ENCODE measurements at places on chromosomes 2 and 18. TPM values are rescaled to one million over a fixed set of nuclear protein-coding genes. Genes with fewer than 3 reads are reported as not detected.

DNA sequence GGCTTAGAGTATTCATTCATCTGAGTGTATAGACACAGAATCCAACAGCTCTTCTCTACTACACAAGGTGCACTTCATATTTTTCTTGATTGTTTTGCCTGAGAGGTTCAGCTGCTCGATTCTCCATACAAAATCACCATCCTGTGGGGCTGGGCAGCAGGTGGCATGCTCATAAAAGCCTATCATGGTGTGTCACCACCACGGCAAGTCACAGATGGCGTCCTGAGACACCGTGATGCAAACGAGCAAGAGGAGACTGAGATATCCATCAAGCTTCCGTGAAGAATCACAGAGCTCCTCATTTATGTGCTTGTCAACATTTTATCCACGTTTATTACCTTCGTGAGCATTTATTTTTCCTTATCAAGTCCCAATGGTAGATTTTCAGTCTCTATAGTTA lies 22.4 kb upstream of the NRP2 start:
- peaks cover 20% of the 10 kb centered on the region for H3K4me1 ChIP-seq
- no peak for DNase-seq
- H3K4me3 ChIP-seq: no peak overlapping the region
- H3K36me3 ChIP-seq: no peaks in the 10 kb centered on the region
- no peaks in the 10 kb centered on the region for H3K27me3 ChIP-seq
- no peak overlapping the region for H3K27ac ChIP-seq

DNA sequence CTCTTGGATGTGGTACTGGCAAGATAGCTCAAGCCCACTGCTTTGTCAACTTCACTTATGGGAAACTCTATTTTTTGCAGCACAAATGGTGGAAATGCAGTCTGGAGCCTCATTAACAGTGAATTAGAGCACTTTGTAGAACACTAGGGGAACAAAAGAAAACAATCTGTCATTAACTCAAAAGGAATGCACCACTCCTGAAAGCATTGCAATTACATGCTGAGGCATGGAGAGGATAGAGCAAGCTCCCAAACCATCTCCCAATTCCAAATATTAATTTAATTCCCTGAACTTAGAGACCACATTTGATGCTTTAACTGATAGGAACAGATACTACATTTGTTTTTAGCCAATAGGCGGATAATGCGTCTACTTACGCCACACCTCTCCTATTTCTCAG lies 32.8 kb upstream of the TANC1 start:
- no peaks in the 10 kb centered on the region for H3K27me3 ChIP-seq
- no peak overlapping the region for H3K27ac ChIP-seq
- no peak for DNase-seq
- no peaks in the 10 kb centered on the region for H3K36me3 ChIP-seq

DNA sequence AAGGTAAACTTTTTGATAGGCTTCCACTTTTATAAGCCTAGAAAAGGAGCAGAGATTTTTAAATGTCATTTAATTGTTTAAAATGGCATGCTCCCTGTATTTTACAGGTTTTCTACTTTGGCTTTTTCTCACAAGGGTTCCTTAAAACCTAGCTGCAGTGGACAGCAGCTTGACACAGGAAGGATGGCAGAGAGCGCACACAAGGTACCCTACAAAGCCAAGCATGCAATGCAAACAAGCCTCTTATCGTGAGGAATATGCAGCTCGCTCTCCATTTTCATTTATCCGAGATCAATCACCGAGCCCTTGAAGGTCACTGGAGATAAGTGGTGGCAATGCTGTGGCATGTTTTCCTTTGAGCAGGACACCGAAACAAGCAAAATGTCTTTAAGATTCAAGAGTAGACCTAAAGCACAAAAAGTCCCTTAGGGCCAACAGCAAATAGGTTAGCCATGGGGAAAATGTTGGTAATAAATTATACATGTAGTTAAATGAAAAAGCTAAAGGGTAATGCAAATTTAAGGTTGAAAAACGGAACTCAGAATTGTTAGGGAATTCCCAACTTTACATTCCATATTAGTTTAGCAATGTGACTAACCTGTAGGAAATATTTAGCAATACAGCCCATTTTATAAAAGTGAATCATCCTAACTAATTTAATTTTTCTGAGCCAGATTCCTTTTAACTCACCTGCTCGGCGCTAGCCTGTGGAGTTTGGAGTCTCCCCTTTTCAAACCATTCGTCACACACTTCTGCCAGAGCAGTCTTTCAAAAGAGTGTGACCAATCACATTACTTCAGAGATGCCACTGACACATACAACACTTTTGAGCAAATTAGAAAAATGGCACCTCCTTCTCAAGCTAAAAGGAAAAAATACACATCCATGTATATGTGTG lies 337.9 kb upstream of the PKDCC start:
- DNase-seq: no peak
- H3K27me3 ChIP-seq: no peaks in the 10 kb centered on the region
- no peaks in the 10 kb centered on the region for H3K4me1 ChIP-seq
- H3K27ac ChIP-seq: no peak overlapping the region

DNA sequence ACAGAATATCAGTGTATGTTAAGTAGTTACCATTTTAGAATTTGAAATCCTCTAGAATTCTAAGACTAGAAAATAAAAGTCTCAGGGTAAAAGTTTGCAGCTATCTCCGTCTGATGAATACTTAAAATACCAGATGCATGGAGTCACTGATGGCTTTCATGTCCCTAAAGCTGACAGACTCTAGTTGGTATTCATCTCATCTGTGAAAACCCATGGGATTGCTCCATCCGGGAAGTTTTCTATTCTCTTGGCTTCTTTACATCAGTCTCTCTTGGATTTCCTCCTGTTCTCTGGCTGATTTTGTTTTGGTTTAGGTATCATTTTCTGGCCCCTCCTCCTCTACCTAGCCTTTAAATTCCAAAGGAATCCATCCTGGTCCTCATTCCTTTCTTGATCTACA lies 465.6 kb upstream of the POU3F3 start:
- no peaks in the 10 kb centered on the region for H3K27me3 ChIP-seq
- no peaks in the 10 kb centered on the region for H3K36me3 ChIP-seq
- no peak overlapping the region for H3K4me3 ChIP-seq
- H3K27ac ChIP-seq: no peak overlapping the region

DNA sequence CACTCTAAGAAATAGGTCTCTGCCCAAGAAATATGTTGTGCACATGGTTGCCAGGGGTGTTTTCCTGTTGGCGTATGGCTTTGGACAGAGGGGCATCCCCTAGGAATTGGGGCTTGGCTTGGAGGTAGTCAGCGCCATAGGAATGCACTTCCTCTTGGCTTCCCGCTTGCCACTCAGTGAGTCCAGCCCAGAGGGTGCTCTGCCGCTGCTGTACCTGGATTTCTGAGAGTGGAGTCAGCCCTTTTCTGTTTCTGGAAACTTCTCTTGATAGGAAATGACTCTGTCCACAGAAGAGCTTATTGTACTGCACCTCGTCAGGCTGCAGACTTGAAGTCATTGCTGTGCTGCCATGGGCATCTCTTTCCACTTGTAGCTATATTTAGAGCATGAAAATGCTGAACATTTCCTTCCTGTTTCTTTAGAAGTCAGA lies 116.7 kb upstream of the MGAT5 start:
- H3K27me3 ChIP-seq: no peaks in the 10 kb centered on the region
- H3K4me1 ChIP-seq: peaks cover 20% of the 10 kb centered on the region
- peak; percentile 67 for DNase-seq
- H3K36me3 ChIP-seq: no peaks in the 10 kb centered on the region
- peak overlapping the region; percentile 24 for H3K4me3 ChIP-seq

DNA sequence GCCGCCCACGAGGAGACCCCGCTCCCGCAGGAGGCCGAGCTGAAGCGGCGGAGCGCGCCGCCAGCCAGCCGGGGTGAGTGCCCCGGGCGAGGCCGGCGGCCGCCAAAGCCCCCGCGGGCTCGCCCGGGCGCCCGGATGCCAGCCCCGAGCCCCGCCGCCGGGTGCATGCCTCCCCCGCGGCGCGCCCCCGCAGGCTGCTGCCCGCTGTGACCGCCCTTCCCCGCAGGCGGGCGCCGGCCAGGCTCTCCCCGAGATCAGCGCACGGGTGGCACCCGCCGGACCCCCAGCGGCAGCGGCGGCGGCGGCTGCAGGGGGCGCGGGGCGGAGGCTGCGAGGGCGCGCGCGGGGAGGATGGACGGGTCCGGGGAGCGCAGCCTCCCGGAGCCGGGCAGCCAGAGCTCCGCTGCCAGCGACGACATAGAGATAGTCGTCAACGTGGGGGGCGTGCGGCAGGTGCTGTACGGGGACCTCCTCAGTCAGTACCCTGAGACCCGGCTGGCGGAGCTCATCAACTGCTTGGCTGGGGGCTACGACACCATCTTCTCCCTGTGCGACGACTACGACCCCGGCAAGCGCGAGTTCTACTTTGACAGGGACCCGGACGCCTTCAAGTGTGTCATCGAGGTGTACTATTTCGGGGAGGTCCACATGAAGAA lies 470 bp downstream of the KCNF1 start:
- H3K27ac ChIP-seq: no peak overlapping the region
- H3K27me3 ChIP-seq: peaks cover 3% of the 10 kb centered on the region
- peaks cover 3% of the 10 kb centered on the region for H3K4me1 ChIP-seq
- no peaks in the 10 kb centered on the region for H3K36me3 ChIP-seq
- no peak for DNase-seq
- peak overlapping the region; percentile 46 for H3K4me3 ChIP-seq

GRCh38 chr18:49560624-49561288 lies 1.1 kb upstream of the LIPG start:
- peak overlapping the region; percentile 60 for H3K4me3 ChIP-seq
- no peak for DNase-seq
- H3K4me1 ChIP-seq: peaks cover 37% of the 10 kb centered on the region
- peaks cover 16% of the 10 kb centered on the region for H3K27me3 ChIP-seq
- no peaks in the 10 kb centered on the region for H3K36me3 ChIP-seq

DNA sequence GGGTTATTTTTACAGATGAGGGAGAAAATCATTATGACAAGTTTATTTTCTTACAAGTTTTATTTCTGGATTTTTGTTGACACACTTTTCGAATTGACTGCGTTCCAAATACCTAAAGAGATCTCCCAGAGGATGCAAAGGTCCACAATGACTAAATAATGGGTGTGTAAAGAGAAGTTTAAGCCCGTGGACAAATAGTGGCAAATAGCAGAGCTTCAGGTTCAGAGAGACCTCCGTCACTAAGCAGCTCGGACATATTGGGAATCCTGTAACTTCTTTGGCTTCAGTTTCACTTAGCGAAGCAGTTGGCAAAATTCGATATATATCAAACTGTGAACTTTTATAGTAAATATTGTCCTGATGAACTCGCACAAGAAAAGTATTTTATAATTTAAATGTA lies 270.5 kb upstream of the KCNJ3 start:
- no peaks in the 10 kb centered on the region for H3K27me3 ChIP-seq
- H3K36me3 ChIP-seq: no peaks in the 10 kb centered on the region
- no peak overlapping the region for H3K4me3 ChIP-seq
- no peak overlapping the region for H3K27ac ChIP-seq
- H3K4me1 ChIP-seq: no peaks in the 10 kb centered on the region

DNA sequence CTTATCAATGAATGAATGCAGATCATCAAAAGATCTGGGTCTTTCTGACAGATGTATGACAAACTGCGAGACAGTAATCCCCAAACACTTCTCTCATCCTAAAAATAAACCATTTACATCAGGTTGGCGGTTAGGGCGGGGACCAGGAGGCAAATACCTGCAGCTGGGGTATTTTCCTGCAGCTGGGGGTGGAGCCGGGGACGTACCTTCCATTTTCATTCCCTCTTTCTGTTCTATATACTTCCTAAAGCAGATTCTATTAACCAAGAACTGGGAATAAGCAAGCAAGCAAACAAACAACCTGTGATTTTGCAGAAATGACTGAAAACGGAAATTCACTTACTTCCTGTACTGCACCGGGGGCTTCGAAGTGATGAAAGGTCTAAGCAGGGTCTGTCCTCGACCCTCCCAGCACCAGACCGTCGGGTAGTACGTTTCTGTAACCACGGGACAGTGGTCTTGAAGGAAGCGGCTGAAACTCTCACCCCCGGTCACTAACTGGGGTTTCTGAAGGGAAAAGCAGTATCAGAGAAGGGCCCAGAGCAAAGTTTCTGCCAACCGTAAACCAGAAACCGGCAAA lies 1.2 kb downstream of the ABHD3 start:
- no peaks in the 10 kb centered on the region for H3K36me3 ChIP-seq
- H3K4me3 ChIP-seq: peak overlapping the region; percentile 72
- no peaks in the 10 kb centered on the region for H3K27me3 ChIP-seq
- DNase-seq: no peak
- H3K27ac ChIP-seq: no peak overlapping the region

DNA sequence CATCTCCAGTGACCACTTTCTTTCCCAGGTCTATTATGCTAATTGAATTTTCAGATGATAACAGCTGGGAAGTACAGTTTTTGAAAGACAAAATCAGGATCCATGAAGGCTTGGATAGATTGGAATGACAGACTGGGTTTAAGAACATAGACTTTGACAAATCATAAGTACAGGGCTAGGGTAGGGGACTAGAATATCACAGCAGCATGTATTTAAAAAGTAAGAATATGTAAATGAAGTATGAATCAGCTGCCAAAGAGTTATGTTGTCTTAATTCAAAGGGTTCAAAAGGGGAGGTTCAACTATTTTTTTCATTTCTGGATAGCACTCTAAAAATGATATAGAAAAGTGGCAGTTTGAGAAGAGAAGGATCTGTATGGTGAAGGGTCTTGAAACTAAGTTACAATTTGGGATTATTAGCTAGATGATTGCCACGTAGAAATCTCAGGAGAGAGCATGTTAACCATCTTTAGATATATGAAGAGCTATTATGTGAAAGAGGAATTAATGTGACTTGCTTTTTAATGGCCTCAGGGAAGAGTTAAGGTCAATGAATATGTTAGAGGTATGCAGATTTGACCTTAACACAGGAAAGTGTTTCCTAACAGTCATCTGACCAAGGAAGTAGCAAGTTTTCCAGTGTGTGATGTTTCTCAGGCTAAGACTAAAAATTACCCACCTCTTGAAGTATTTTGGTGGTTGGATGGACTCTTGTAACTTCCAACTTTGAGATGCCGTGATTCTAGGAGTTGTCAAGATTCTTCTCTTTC lies 81.7 kb downstream of the TMEM185B start:
- H3K4me1 ChIP-seq: no peaks in the 10 kb centered on the region
- DNase-seq: no peak
- no peaks in the 10 kb centered on the region for H3K36me3 ChIP-seq
- no peaks in the 10 kb centered on the region for H3K27me3 ChIP-seq
- no peak overlapping the region for H3K27ac ChIP-seq
- H3K4me3 ChIP-seq: no peak overlapping the region

DNA sequence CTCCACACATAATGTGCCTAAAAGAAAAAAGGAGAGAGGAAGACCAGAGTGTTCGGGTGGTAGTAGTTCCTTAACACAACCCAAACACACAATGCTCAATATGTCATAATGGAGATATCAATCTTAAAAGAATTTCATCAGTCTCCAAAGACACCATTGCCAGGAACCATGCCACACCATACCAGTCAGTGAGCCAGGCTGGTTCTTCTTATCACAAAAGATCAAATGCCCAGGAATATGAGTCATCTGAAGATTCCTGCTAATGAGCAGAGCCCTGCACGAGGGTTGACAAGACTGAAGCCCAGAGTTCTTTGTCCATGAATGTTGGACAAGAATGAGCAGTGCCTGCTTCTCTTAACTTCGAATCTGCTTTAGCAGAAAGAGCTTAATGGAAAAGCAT lies 262.3 kb downstream of the ZNF516 start:
- no peak overlapping the region for H3K4me3 ChIP-seq
- DNase-seq: peak; percentile 23
- no peaks in the 10 kb centered on the region for H3K4me1 ChIP-seq
- H3K27me3 ChIP-seq: no peaks in the 10 kb centered on the region

The NOSTRIN gene
- total RNA-seq: not detected

The TUBA4B gene
- not detected for total RNA-seq

The FOSL2 gene
- 156 TPM for total RNA-seq

The POTEI gene
- total RNA-seq: 0.50 TPM

The EEF1B2 gene
- 546 TPM for total RNA-seq

The UNC80 gene
- 0.27 TPM for total RNA-seq

The TTLL4 gene
- total RNA-seq: 27.4 TPM
